ENCODE measurements at places on chromosomes 5 and 9. TPM values are rescaled to one million over a fixed set of nuclear protein-coding genes. Genes with fewer than 3 reads are reported as not detected.

The ARID3C gene
- not detected for total RNA-seq

The SPAG8 gene
- 3.4 TPM for total RNA-seq

The FGFR4 gene
- 0.93 TPM for total RNA-seq

The NINJ1 gene
- 53.7 TPM for total RNA-seq

The LCN9 gene
- not detected for total RNA-seq

The NR6A1 gene
- 1.0 TPM for total RNA-seq

The C6 gene
- total RNA-seq: 89.5 TPM

The GPR150 gene
- total RNA-seq: 0.14 TPM

The GKAP1 gene
- total RNA-seq: 22.5 TPM

The TMEM215 gene
- not detected for total RNA-seq
